GM13977 (cell line): ENCODE measurements at places on chromosomes 3 and 15.

DNA sequence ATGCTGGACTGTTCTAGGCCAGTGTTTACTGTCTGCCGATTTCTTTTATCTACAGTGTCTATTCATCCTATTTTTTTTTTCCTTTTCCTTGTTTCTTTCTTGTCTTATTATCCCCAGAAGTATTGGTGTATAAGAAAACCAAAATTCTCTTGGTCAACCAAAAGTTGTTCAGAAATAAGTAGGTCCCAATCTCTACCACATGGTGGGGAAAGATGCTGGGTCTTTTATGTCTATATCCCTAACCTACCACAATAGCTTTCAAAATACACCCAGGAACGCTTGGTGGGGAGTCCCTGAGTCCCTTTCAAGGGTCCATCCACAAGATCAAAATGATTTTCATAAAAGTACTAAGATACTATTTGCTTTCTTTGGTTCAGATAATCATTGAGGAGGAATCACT lies 225.6 kb downstream of the CLSTN2 start:
- no peak for DNase-seq

- no peak for DNase-seq
Measured at GRCh38 chr3:37812499-37812896, 49.2 kb upstream of the CTDSPL start.

- DNase-seq, result no peak
Measured at GRCh38 chr15:94421706-94422105, 190.3 kb downstream of the MCTP2 start.

DNA sequence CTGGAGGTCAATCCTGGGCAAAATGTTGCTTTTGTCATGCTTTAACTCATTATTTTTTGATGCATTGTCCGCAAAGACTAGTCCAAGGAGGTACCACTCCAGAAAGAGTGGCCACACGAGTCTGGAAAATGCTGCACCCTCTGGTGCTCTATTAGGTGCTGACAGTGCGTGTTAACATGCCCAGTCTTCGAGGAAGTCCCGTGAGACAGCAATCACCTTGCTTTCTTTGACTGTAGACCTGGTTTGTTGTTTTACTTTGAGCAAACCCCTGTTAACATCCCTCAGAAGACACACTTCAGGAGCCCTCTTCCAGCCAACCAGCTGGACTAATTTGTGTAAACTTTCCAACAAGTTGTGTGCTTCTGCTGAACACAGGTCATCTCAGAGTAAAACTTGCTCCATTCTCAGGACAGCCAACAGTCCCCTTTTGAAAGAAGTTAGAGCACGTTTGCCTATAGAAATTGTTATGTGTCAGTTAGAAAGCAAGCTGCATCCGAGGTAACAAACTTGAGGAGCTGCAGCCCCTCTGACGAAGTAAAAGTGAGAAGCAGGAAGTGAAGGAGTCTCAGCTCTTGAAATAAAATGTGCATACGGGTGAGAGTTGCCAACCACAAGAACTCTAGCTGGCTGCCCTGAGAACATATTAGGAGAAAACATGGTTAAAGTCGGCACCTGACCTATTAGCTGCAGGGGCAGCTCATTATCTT lies 205.0 kb downstream of the LPP start:
- DNase-seq, result peak; percentile 6

- no peak for DNase-seq
Measured at GRCh38 chr3:160953686-160954085, 151.5 kb downstream of the B3GALNT1 start.
